ENCODE measurements at places on chromosomes 3 and 15.

DNA sequence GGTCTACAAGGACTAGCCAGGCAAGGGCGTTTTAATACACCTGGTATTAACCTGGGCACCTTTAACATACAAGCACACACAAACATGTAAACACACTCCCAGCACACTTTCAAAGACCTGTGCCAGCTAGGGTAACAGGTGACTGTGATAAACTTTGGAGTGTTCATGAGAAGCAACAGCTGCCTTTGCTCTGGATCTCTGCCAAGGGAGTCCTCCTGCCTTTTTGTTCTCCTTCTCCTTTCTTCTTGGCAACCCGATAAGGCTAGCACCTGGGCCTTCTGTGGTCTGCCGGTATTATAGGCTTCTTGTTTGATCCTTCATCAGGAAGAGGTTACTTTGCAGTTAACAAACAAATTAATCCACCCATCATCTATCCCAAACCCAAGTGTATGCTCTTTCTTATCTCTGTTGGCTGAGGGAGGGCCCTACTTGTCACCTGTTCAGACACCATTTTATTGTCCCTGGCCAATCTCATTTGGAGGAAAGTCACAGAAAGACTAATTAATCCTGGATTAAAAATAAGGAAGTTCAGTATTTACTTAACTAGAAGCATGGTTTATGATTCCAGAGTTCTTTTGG lies at the start of gene RETNLB:
Gene RETNLB (minus strand): TSS at position 7 of the 579 bp plus-strand sequence. CDS start 225 bp downstream, outside the sequence.
- H3K4me1 ChIP-seq, result peaks cover 4% of the 10 kb centered on the region
- H3K27ac ChIP-seq, result no peak within 1 kb of the TSS
- no peak within 1 kb of the TSS for H3K4me3 ChIP-seq
- H3K36me3 ChIP-seq, result no peaks in the 10 kb centered on the region

- DNase-seq, result peak; percentile 29
- H3K27me3 ChIP-seq, result no peaks in the 10 kb centered on the region
- no peak overlapping the region for H3K27ac ChIP-seq
- H3K4me3 ChIP-seq, result no peak overlapping the region
- peaks cover 18% of the 10 kb centered on the region for H3K4me1 ChIP-seq
Measured at GRCh38 chr3:45509038-45509767, 85.3 kb upstream of the LIMD1 start.

- H3K4me1 ChIP-seq, result peaks cover 6% of the 10 kb centered on the region
- peaks cover 20% of the 10 kb centered on the region for H3K27me3 ChIP-seq
- no peak overlapping the region for H3K27ac ChIP-seq
- H3K4me3 ChIP-seq, result no peak overlapping the region
- no peak for DNase-seq
Measured at GRCh38 chr15:66658044-66658443, 44.0 kb upstream of the SMAD6 start.

DNA sequence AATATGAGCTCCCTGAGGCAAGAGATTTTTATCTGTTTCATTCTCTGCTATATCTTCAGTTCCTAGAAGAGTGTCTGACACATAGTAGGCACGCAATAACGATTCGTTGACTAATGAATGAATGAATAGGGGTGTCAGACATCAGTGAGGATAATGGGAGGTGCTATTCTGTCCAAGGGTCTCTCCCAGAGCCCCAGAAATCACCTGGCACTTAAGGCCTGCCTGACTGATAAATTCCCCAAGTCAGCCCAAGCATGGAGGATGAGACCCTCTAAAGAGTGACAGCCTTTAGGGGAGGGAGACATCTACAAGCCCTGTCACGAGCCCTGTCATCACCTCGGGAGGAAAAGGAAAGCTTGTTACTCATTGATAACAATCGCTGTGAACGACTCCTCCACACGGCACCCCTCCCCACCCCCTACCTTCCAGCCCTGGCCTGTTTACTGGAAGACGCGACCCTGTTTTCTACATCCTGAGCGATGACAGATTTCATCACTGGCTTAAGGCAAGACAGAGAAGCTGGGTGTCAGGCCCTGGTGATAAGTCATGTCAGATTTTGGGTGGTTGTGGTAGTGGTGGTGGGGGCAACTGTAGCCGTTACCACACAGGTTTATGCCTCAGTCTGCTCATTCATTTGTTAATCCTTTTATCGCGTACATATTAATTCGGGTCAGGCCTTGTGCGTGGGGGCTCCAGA lies 23.1 kb downstream of the BHLHE40 start:
- peak overlapping the region; percentile 86 for H3K27ac ChIP-seq
- H3K36me3 ChIP-seq, result no peaks in the 10 kb centered on the region

DNA sequence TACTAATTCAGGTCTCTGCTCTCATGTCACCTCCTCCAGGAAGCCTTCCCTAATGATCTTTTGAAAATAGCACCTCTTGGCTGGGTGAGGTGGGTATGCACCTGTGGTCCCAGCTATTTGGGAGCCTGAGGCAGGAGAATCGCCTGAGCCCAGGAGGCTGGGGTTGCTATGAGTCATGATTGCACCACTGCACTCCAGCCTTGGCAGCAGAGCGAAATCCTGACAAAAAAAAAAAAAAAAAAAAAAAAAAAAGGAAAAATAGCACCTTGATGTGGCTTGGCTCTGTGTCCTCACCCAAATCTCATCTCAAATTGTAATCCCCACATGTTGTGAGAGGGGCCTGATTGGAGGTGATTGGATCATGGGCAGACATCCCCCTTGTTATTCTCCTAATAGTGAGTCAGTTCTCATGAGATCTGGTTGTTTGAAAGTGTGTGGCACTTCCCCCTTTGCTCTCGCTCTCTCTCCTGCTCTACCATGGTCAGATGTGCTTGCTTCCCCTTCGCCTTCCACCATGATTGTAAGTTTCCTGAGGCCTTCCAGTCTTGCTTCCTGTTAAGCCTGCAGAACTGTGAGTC lies 11.2 kb upstream of the RNU6-1 start:
- H3K4me3 ChIP-seq, result no peak overlapping the region
- peaks cover 3% of the 10 kb centered on the region for H3K27me3 ChIP-seq
- H3K36me3 ChIP-seq, result no peaks in the 10 kb centered on the region
- H3K4me1 ChIP-seq, result peaks cover 20% of the 10 kb centered on the region
- peak overlapping the region; percentile 36 for H3K27ac ChIP-seq

- DNase-seq, result no peak
- no peaks in the 10 kb centered on the region for H3K4me1 ChIP-seq
- H3K27ac ChIP-seq, result no peak overlapping the region
- no peaks in the 10 kb centered on the region for H3K27me3 ChIP-seq
- H3K36me3 ChIP-seq, result peaks cover 2% of the 10 kb centered on the region
Measured at GRCh38 chr3:23356169-23356568, 153.0 kb downstream of the UBE2E2 start.

GRCh38 chr3:153889905-153890334 lies 231.3 kb upstream of the ARHGEF26 start:
- no peak for DNase-seq
- H3K36me3 ChIP-seq, result no peaks in the 10 kb centered on the region
- no peak overlapping the region for H3K27ac ChIP-seq

GRCh38 chr3:87997298-87997697 lies 61.5 kb downstream of the CGGBP1 start:
- H3K4me3 ChIP-seq, result peak overlapping the region; percentile 43
- no peaks in the 10 kb centered on the region for H3K36me3 ChIP-seq
- H3K27me3 ChIP-seq, result peaks cover 9% of the 10 kb centered on the region
- DNase-seq, result peak; percentile 66
- peak overlapping the region; percentile 74 for H3K27ac ChIP-seq
- H3K4me1 ChIP-seq, result peaks cover 28% of the 10 kb centered on the region

DNA sequence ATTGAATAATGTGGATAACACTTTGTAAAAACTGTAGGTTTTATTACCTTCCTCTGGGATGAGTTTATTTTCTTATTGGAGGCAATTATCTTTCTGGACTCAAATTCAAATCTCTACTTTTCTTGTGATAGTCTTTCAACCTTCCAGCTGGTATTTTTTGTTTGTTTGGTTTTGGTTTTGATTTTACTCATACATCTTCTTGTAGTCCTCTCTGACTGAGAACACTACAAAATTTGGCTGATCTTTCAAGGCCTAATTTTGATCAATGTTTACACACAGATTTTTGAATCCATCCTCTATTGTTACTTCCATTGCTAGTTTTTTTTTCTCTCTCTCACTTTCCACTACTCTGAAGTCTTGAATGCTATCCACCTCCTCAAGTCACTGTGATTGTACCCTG lies 303.8 kb upstream of the NECTIN3 start:
- H3K27ac ChIP-seq, result no peak overlapping the region
- DNase-seq, result no peak
- no peaks in the 10 kb centered on the region for H3K36me3 ChIP-seq

- H3K27me3 ChIP-seq, result peaks cover 10% of the 10 kb centered on the region
- peaks cover 2% of the 10 kb centered on the region for H3K4me1 ChIP-seq
- no peak overlapping the region for H3K27ac ChIP-seq
- H3K4me3 ChIP-seq, result no peak overlapping the region
- no peak for DNase-seq
Measured at GRCh38 chr3:125098611-125099291, 43.0 kb upstream of the HEG1 start.

DNA sequence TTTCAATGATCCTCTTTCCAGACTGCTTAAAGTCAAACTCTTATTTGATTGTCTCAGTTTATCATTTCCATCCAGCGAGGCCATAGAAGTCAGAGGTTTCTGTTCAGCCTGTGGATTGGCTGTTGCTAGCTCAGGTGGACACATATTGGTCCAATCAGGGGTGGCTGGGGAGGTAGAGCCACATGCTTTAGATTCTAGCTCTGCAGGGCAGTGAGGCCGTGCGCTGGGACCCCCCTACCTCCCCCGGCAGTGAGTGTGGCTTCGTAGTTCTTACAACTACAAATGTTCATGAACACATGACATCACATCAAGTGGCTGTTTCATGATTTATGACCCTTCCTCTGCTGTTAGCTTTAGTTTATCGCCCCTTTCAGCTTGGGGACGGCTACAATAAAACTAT lies 18.0 kb downstream of the APOD start:
- DNase-seq, result no peak
- no peak overlapping the region for H3K27ac ChIP-seq
- peaks cover 7% of the 10 kb centered on the region for H3K4me1 ChIP-seq
- H3K27me3 ChIP-seq, result peaks cover 3% of the 10 kb centered on the region
- no peaks in the 10 kb centered on the region for H3K36me3 ChIP-seq

DNA sequence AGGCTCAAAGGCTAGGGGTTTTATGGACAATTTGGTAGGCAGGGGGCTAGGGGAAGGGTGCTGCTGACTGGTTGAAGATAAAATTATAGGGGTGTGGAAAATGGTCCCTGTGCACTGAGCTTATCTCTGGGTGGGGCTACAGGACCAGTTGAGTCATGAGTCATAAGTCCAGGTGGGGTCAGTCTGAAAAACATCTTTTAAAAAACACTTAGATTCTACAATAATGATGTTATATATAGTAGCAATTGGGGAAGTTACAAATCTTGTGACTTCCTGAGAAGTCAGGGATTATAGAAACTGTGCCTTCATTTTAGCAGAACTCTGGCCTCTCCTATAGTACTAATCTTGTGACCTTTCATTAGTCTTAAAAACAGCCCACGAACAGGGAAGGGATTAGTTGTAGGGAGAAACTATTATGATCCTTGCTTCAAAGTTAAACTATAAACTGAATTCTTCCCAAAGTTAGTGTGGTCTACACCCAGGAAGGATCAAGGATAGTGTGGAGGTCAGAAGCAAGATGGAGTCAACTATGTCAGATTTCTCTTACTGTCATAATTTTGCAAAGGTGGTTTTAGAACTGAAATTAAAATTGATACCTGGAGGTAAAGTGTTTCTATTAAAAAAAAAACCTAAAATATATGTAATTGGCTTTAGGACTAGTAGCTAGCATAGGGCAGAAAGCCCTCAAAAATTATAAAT lies 130.1 kb downstream of the P2RY1 start:
- no peaks in the 10 kb centered on the region for H3K4me1 ChIP-seq
- no peaks in the 10 kb centered on the region for H3K36me3 ChIP-seq
- H3K27ac ChIP-seq, result no peak overlapping the region
- no peak for DNase-seq

GRCh38 chr3:145145461-145145860 lies 1015.5 kb downstream of the PLOD2 start:
- H3K4me1 ChIP-seq, result no peaks in the 10 kb centered on the region
- H3K27me3 ChIP-seq, result no peaks in the 10 kb centered on the region
- no peak overlapping the region for H3K4me3 ChIP-seq
- H3K36me3 ChIP-seq, result no peaks in the 10 kb centered on the region
- H3K27ac ChIP-seq, result no peak overlapping the region

- no peaks in the 10 kb centered on the region for H3K36me3 ChIP-seq
- no peak for DNase-seq
- H3K4me1 ChIP-seq, result peaks cover 10% of the 10 kb centered on the region
Measured at GRCh38 chr15:82040862-82041261, 5.0 kb downstream of the MEX3B start.

DNA sequence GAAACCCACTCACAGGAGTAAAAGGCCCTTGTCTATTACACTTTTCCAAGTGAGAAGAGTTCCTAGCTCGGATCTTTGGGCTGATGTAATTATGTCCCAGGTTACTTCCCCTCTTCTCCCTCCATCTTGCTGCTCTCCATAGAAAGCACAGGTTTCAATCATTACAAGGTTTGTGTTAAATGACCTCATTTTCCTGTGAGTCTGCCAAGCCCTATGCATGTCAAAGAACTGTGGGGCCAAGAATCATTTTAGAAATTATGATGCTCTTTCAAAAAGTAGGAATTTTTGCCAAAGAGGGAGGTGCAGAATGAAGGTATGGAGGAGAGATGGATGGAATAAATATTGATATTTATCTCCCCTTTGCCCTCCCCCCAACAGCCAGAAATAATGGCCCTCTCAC lies 129.3 kb upstream of the TPM1 start:
- H3K4me1 ChIP-seq, result no peaks in the 10 kb centered on the region

Measured in activated naive CD8-positive, alpha-beta T cell treated with anti-CD3 and anti-CD28 coated beads, Interleukin-2, amount 50 U/mL, for 24 hours (primary cell).